Mesangial cell (primary cell): ENCODE measurements at places on chromosomes 4 and X. TPM values are rescaled to one million over a fixed set of nuclear protein-coding genes. Genes with fewer than 3 reads are reported as not detected.

MFAP3L gene
- 3.1 and 5.6 TPM in 2 replicates for total RNA-seq

JAKMIP1 gene
- not detected in 2 replicates for total RNA-seq

HSPA4L gene
- total RNA-seq: 2.3 and 4.1 TPM in 2 replicates

EDA gene
- total RNA-seq: 0.51 and 0.65 TPM in 2 replicates

RHOH gene
- not detected in 2 replicates for total RNA-seq

ENPEP gene
- total RNA-seq: 3.9 and 30.6 TPM in 2 replicates

ZAR1 gene
- total RNA-seq: 0.13 TPM in 1 of 2 replicates, not detected in the other

IGSF1 gene
- total RNA-seq: 0.65 and 1.6 TPM in 2 replicates

UCHL1 gene
- total RNA-seq: 675 and 875 TPM in 2 replicates

SLC6A14 gene
- not detected in 2 replicates for total RNA-seq

PAGE2 gene
- not detected in 2 replicates for total RNA-seq

UGT2B17 gene
- 0.25 TPM in 1 of 2 replicates, not detected in the other for total RNA-seq

IL3RA gene
- 0.25 TPM in 1 of 2 replicates, not detected in the other for total RNA-seq

IDH3G gene
- 91.7 and 93.4 TPM in 2 replicates for total RNA-seq

LRCH2 gene
- total RNA-seq: 0.81 and 3.2 TPM in 2 replicates

PAGE2B gene
- not detected in 2 replicates for total RNA-seq

TLR6 gene
- 0.25 and 0.49 TPM in 2 replicates for total RNA-seq

EGFL6 gene
- total RNA-seq: under 0.01 TPM in 1 of 2 replicates, not detected in the other

CASP6 gene
- total RNA-seq: 39.1 and 39.4 TPM in 2 replicates

PRSS12 gene
- total RNA-seq: 0.51 and 0.65 TPM in 2 replicates

ZBTB33 gene
- total RNA-seq: 7.8 and 8.9 TPM in 2 replicates

GYPE gene
- total RNA-seq: under 0.01 and 0.16 TPM in 2 replicates

CCDC158 gene
- 0.38 TPM in 1 of 2 replicates, not detected in the other for total RNA-seq

LDOC1 gene
- total RNA-seq: 18.3 and 21.5 TPM in 2 replicates

H2BW1 gene
- not detected in 2 replicates for total RNA-seq

POU4F2 gene
- not detected in 2 replicates for total RNA-seq

PWWP3B gene
- total RNA-seq: 0.33 and 1.0 TPM in 2 replicates

NUDT9 gene
- total RNA-seq: 18.9 and 22.7 TPM in 2 replicates

TRMT44 gene
- 12.7 and 17.5 TPM in 2 replicates for total RNA-seq

WDR13 gene
- 99.2 and 124 TPM in 2 replicates for total RNA-seq

TEX13B gene
- total RNA-seq: not detected in 2 replicates

ACSL4 gene
- 44.6 and 58.2 TPM in 2 replicates for total RNA-seq

PABPC4L gene
- total RNA-seq: 0.81 and 1.4 TPM in 2 replicates

PALLD gene
- 85.6 and 135 TPM in 2 replicates for total RNA-seq

CRLF2 gene
- total RNA-seq: not detected in 2 replicates

GUCY1A1 gene
- 0.81 and 10.4 TPM in 2 replicates for total RNA-seq

HUWE1 gene
- total RNA-seq: 122 and 124 TPM in 2 replicates

APLN gene
- total RNA-seq: 0.33 TPM in 1 of 2 replicates, not detected in the other

GAGE12J gene
- total RNA-seq: not detected in 2 replicates

SSX4B gene
- not detected in 2 replicates for total RNA-seq

WWC2 gene
- 26.2 and 36.6 TPM in 2 replicates for total RNA-seq

CDX4 gene
- not detected in 2 replicates for total RNA-seq

GLRA2 gene
- not detected in 2 replicates for total RNA-seq

RS1 gene
- not detected in 2 replicates for total RNA-seq

AFF2 gene
- total RNA-seq: 0.16 and 0.38 TPM in 2 replicates

SLC9B2 gene
- total RNA-seq: 8.5 and 9.0 TPM in 2 replicates

ZIC3 gene
- not detected in 2 replicates for total RNA-seq

SPOCK3 gene
- 0.98 and 2.2 TPM in 2 replicates for total RNA-seq

DCAF8L2 gene
- not detected in 2 replicates for total RNA-seq

ADGRG2 gene
- total RNA-seq: 0.33 and 16.5 TPM in 2 replicates

WAS gene
- total RNA-seq: 0.38 TPM in 1 of 2 replicates, not detected in the other

CXorf51B gene
- not detected in 2 replicates for total RNA-seq

FSTL5 gene
- not detected in 2 replicates for total RNA-seq

RIBC1 gene
- 0.33 and 2.3 TPM in 2 replicates for total RNA-seq
